Stimulated activated CD4-positive, alpha-beta T cell treated with anti-CD3 and anti-CD28 coated beads, Interleukin-15, amount 100 ng/mL, for 1 hour (primary cell): ENCODE measurements at places on chromosomes 5 and 9.
A peak's percentile ranks its signal among the peaks of the same experiment; 100 is the strongest.

- no peak for DNase-seq
These were observed 15.1 kb upstream of the OXCT1 start for GRCh38 chr5:41885286-41885685.

- DNase-seq = no peak
These were observed 138.0 kb upstream of the GHR start for GRCh38 chr5:42285230-42285629.

- no peak for DNase-seq
These were observed 58.7 kb upstream of the TNFSF8 start for GRCh38 chr9:114988962-114989599.

DNA sequence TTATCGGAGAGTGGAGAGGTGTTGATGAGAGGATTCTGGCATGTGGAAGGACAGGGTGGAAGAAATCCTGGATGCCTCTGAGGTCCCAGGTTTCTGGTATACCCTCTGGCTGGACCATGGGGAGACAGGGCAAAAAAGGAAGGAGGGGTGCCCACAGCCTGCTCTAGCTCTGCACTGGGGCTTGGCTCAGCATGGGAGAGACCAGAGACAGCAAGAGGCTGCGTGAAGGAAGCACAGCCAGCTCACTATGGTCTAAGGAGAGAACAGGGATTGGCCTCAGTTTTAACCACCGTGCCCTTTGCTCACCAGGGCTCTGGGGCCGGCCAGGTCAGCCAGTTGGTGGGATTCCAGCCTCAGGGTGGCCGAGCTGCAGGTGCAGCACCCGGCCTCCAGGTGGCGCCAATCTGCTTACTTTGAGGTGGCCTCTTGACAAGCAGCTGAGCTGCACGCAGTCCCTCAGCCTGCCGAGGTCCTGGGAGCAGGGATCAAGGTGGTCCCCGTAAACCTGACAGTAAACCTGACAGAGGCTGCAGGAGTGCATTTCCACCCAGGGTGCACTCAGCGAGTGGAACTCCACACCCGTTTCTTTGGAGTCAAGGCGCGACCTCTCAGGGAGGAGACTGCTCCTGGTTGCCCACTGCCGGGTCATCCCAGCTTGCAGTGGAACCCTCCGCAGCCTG lies 25.0 kb upstream of the SPTLC1 start:
- DNase-seq = peak; percentile 51

DNA sequence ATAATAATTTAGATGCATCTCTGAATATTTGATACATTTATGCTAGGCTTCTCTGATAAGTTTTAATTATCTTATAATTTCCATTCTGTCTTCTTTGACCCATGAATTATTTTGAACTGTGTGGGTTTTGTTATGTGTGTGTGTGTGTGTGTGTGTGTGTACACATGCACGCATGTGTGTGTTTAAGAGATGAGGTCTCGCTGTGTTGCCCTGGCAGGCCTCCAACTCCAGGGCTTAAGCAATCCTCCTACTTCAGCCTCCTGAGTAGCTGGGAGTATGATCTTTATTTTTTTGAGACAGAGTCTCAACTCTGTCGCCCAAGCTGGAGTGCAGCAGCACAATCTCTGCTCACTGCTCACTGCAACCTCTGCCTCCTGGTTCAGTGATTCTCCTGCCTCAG lies 75.4 kb downstream of the NDUFAF2 start:
- DNase-seq = no peak

- DNase-seq = no peak
These were observed 51.9 kb downstream of the SLC25A46 start for GRCh38 chr5:110790673-110791072.

DNA sequence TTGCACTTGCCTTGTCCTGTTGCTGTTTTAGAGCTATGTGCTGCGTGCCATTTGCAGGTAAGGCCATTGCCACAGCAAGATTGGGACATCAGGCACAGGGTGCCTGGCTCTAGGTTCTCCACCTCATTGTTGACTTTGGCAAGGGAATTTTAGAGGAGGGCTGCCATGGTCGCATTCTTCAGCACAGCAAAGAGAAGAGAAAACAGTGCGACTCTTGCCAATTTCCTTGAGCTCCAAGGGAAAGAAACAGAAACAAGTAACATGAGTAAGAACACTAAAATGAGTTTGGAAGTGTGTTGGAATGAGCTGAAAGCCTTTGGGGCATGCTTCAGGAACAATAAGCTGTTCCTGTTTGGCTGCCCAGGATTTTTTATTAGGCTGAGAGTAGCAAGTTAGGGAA lies 188.1 kb upstream of the IL12B start:
- no peak for DNase-seq

DNA sequence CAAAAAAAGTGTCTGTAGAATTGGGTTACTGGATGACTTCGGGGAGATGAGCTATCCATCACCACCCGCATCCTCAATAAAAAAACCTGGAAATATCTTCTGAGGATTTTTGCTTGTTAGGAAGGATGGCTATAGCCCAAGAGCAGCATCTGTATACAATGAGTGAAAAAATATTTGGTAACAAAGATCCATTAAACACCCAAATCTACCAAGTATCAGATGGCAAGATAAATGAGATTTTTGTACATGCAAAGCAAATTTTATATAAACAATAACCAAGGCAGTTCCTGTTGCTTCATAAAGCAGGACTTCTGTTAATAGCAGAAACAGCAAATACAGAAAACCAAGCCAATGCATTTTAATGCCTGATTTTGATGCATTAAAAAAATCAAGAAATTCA lies 166.6 kb downstream of the SLC28A3 start:
- DNase-seq = no peak

- DNase-seq = no peak
These were observed 28.1 kb downstream of the ARHGAP26 start for GRCh38 chr5:142798099-142798770.

- DNase-seq = no peak
These were observed 591.6 kb upstream of the CYLC2 start for GRCh38 chr9:102403514-102403913.

GRCh38 chr9:76374783-76375559 lies 19.3 kb downstream of the RFK start:
- no peak for DNase-seq

DNA sequence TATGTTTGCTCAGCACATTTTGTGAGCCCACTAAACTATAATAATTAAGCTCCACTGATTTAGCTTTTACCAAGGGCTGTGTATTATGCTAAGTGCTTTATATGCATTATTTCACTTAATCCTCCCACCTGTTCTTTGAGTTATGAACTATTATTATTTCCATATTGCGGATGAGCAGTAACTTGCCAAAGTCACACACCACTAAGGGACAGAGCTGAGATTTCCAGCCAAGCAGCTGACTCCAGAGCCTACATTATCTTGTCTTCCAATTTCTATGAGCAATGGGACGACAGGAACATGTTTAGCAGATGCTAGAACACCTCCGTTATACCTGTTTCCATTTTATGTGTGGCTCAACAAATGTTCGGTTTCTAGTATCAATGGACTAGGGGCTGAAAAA lies 237.5 kb upstream of the PANK3 start:
- DNase-seq = no peak

DNA sequence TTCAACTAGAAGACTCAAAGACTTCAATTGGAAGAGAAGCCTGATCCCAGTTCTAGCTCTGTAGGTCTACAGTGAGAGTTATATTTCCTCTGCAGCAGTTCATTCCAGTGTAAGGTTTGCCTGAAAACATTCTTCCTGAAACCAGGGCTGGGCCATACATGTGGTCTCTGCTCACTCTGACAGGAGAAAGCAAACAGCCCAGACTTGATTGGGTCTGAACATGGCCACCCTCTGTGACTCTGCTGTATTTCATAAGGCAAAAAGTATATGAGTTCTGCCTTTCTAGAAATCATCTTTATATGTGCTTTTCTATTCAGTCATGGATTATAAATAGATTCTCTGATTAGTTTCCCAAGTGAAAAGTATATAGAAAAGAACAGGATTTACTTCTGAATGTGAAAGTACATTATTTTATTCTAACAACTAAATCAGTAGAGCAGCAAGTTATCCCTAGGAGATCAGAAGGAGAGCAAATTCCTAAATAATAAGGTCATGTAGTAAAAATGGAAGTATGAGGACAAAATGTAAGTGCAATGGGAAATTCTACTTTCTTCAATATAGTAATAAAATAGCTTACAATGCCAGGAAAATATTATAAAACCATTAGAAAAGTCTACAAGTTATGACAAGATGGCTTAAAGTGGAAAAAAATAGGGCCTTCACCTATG lies 144.3 kb downstream of the EFNA5 start:
- no peak for DNase-seq

- no peak for DNase-seq
These were observed 196.7 kb downstream of the MPDZ start for GRCh38 chr9:13082796-13083195.

GRCh38 chr9:91681461-91682305 lies 258.1 kb upstream of the NFIL3 start:
- DNase-seq = no peak

GRCh38 chr5:176652136-176652535 lies 4.9 kb downstream of the TSPAN17 start:
- no peak for DNase-seq

DNA sequence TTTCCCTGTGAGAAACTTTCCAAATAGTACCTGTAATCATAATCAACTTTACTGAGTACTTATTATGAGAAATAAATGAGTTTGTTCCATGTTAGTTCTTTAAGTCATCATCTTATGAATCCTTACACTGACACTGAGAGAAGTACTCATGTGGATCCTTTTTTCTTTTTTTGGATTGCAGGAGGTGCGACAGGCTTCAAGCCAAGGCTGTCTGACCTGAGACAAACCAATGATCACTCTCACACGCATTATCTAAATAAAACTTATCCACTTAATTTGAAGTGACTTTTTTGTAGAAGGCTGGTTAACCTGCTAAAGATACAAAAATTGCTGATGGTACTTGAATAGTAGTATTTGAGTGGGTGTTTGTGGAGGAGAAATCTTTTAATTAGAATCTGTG lies 39.5 kb downstream of the JAKMIP2 start:
- no peak for DNase-seq
